ENCODE measurements at places on chromosomes 13 and 19.

GRCh38 chr13:85497652-85498051 is 301.6 kb downstream of the SLITRK6 start:
- no peak for DNase-seq

DNA sequence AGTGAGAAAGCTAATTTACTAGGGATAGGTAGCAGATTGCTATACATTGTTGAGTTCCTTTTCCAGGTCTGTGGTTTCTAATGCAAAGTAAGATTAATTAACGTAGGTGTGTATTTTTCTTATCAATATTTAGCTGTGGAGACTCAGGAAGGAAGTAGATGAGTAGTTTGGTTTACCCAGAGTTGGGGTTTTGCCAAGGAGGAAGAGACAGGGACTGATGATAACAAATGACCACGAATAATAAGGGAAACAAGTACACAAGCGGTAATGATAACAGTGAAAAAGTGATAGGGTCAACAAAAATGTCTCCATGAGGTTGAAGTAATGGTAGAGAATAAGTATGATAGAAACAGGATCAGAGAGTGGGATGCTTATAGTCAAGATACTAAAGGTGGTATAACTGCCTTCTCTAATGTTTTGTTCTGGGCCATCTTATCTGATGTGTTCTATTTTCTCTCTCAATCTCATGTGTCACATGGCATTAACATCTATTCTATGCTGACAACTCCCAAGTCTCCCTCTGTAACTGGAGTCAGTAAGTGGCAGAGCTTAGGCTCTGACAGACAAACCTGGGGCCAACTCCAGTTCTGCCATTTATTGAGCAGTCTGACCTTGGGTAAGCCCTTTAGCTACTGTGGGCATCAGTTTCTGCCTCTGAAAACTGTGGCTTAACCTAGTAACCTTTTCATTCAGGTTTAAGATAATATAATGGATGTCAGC is 8.8 kb downstream of the OBI1 start:
- no peak for DNase-seq

DNA sequence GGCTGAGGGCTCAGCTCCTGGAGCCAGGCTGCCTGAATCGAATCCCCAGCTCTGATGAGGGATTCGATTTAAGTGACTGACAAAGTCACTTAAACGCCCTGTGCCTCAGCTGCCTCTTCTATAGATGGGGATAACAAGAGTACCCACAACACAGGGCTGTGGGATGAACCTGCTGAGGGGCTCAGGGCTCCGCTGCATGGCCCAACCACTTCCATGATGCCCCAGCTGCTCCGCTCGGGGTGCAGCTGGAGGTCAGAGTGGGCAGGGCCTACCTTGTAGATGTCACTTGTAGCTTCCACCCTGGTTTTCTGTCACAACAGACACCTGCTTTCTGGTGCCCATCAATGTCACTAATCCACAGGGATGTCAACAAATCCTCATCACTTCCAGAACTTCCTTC is 39.2 kb downstream of the STK24 start:
- DNase-seq: no peak

DNA sequence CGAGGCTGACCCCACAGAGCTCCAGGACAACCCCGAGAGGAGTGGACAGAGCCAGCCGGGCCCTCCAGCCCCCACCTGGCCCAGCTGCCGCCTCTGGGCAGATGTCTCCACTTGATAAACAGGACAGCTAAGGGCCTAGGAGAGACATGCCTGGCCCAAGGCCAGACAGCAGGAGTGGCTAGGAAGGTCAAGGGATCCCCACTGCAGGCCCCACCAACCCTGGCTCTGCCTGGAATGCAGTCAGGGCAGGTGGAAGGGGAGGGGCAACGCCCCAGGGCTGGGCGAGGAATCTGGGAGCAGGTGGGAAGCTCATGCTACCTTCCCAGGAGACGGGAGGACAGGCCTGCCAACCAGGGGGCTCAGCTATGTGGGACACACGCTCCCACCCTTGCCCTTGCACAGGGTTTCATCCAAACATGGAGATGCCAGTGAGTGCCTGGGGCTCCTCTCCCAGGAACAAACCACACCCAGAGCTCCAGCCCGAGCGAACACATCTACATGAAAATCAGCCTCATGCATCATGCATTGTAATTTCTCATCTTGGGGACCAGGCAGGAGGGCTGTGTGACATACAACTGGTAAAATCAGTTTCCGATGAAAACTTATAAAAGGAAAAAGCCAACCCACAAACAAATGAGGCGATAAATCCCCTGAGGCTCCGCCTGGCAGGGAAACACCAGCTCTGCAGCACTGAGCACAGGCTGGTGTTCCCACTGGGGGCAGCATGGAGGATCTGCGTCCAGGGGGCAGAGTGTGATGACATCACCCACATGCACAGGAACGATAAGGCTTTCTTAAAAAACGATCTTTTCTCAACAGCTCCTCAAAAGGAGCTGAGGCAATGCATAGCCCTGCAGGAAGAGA is 25.0 kb downstream of the SH3GL1 start:
- DNase-seq: peak; percentile 84

DNA sequence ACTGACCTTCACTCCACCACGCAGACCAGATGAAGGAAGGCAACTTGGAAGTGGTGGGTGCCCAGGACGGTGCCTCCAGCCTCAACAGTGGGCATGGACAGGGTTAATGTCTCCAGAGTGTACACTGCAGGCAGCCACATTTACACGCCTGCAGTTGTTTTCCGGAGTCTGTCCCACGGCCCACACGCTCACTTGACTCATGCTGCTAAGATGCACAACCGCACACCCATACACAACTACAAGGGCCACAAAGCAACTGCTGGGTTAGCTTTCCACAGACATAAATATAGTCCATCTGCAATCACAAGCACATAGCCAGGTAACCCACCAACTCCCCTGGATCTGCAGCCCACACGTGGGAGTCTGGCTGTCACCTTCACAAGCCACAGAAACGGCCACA is 12.6 kb upstream of the AXL start:
- DNase-seq: no peak

GRCh38 chr13:114310956-114311355 is 3.3 kb upstream of the CHAMP1 start:
- no peak for DNase-seq

DNA sequence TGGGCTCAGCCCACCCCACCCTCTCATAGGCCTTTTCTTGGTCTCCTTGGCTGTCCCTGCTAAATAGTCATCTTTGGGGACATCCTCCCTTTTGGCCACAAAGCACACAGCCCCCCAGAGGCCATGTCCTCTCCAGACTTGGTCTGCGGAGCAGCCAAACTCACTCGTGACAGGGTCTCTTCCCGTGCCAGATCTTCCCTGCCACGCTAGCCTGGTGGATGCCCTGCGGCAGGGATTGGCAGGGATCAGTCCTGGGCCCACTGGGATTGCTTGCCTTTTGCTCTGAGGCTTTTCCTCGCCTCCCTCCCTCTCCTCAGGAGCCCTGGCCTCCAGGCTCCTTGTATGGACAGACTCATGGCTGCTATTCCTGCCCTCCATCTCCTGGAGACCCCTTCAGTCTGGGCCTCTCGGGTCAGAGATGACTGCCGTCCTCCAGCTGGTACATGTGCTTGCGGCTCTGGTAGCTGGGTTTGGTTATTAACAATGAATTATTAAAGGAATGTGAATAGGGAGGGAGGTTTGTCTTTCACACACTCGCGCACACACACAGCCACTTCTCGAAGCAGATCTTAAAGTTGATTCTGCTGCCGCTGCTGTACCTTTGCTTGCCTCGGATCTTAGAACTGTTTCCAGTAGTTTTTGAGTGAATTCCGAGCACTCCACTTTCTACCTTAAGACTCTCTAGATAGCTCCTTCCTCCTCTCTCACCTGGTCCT is 45.1 kb downstream of the NFIX start:
- no peak for DNase-seq

DNA sequence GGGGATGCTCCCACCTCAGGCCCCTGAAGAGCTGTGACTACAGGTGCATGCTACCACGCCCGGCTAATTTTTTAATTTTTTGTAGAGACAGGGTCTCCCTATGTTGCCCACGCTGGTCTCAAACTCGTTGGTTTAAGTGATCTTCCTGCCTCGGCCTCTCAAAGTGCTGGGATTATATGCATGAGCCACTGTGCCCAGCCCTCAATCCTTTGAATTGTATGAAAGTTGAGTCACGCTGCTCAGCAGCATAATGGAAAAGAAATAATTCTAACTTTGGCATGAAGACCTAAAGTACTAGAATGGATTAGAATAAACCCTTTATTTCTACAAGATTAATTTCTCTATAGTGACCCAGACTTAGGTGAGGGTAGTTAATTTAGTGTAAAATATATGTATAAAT is 42.4 kb downstream of the MRPS31 start:
- DNase-seq: no peak

GRCh38 chr13:97715763-97716162 is 237.7 kb upstream of the IPO5 start:
- no peak for DNase-seq

DNA sequence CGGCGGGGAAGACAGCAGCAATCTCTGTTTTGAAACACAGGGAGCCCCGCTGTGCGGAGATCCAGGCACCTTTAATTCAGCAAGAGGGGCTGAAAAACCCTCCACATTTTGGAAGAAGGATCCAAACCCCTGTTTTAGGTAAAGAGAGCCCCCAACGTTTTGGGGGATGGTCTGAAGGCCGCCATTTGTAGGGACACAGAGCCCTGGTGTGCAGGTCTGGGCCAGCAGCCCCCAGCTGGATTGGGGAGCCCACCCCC is 3.5 kb upstream of the HOOK2 start:
- no peak for DNase-seq

DNA sequence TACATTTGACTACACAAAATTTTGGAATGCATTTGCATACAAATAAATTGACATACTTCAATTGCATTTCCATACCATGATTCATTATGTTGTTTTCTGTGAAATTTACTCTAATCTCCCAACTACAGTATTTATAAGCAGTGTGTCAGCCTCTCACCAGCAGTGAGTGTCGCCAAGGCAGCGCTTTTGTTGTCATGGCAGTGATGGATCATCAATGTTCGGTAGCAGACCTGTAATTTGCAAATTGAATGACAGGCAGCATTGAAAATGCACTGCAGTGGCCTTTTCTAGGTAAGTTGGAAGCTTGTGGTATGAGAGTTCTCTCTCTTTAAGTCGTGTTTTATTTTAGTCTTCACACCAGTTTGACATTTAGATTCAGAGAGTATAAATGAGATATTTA is 534.1 kb downstream of the PCDH17 start:
- DNase-seq: no peak

DNA sequence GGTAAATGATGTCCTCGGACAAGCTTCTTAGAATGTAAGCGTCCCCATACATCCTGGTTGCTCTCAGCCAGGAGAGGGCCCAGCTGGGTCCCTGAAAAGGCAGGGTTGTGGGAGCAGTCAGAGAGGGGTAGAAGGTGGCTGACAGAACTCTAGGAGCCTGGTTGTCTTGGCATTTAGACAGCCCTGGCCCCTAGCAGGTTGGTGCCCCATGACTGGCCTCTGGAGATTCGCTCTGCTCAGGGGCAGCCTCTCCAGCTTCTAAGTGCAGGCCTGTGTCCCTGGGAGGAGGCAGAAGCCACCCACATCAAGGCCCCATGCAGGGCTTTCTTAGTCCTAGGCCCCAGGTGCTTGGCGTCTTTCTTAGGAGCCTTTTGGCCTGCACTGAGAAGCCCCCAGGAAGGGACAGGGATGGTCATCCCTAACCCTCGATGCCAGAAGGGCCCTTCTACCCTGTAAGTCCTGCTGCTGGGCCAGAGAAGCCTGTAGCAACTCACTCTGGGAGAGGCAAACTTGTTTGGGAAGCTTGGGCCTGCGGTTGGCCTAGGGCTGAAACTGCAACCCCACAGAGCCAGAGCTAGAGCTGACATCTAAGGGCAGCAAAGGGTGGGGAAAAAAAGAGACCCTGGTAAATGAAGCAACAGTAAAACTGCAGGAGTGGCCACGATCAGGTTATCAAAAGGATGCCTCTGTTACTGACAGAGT is 2.8 kb upstream of the CDX2 start:
- no peak for DNase-seq

GRCh38 chr13:80009760-80010159 is 331.2 kb downstream of the SPRY2 start:
- no peak for DNase-seq

DNA sequence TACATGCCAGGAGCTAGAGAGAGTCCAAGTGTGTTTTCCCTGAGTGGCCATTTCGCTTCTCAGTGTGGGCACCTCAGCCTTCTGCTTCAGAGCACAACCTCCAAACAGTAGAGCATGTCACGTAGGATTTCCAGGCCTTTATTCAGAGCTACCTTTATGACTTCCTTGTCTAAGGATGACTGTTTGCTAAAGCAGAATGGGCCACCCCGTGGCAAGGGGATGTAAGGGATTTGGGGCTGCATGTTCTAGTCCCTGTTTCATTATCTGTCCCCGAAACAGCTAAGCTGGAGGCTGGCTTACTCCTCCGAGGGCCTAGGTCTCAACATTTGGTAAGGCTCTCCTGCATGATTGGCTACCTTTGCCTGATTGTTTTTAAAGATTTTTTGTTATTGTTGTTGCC is 6.0 kb downstream of the RNASEH2B start:
- DNase-seq: peak; percentile 24

DNA sequence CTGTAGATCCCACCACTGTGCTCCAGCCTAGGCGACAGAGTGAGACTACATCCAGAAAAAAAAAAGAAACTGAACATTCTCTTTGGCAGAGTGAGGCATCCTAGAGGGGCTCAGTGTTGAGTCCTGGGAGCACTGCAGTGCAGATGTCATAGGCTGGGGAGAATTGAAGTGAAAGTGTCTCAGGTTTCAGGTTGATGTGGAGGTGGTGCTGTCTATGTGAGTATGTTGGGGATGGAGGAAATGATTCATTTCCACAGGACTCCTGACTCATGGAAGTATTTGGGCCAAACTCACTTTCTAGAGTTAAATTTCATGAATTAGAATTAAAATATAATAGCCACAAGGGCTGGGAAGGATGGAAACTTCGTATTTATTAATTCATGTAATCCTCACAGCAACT is 134.4 kb upstream of the TSC22D1 start:
- DNase-seq: no peak

- no peak for DNase-seq
Observed at GRCh38 chr13:71148396-71148795, 718.6 kb downstream of the DACH1 start.

DNA sequence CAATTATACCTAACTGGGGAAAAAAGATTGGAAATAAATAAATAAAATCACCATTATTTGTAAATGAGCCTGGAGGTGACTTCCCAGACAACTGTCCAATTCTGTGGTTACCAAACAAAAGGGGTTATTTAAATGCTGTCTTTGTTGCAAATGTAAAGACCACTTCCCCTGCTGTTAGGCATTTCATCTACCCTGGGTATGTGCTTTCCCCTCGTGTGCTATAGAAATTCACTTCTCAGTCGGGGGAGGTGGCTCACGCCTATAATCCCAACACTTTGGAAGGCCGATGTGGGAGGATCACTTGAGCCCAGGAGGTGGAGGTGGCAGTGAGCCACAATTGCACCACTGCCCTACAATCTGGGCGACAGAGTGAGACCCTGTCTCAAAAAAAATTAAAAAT is 101.9 kb upstream of the AKAP11 start:
- peak; percentile 35 for DNase-seq

DNA sequence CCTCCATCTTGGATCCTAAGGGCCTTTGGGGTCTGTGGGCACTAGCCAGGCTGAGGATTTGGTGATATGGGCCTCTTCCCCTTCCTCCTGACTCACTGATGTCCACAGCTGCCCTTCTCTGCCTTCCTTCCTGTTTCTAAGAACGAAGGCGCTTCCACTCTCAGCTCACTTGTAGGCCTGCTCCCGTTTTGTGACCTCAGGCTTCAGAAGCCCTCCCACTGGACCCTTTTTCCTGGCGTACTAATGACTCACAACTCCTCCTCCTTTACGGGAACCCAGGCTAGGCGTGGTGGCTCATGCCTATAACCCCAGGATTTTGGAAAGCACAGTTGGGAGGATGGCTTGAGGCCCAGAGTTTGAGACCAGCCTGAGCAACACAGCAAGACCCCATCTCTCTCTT is 55.6 kb downstream of the TMED1 start:
- no peak for DNase-seq

GRCh38 chr13:96473526-96474180 is 383.7 kb downstream of the HS6ST3 start:
- DNase-seq: no peak

Measured in WTC11 (cell line).